ENCODE measurements at places on chromosomes 3 and 15.

DNA sequence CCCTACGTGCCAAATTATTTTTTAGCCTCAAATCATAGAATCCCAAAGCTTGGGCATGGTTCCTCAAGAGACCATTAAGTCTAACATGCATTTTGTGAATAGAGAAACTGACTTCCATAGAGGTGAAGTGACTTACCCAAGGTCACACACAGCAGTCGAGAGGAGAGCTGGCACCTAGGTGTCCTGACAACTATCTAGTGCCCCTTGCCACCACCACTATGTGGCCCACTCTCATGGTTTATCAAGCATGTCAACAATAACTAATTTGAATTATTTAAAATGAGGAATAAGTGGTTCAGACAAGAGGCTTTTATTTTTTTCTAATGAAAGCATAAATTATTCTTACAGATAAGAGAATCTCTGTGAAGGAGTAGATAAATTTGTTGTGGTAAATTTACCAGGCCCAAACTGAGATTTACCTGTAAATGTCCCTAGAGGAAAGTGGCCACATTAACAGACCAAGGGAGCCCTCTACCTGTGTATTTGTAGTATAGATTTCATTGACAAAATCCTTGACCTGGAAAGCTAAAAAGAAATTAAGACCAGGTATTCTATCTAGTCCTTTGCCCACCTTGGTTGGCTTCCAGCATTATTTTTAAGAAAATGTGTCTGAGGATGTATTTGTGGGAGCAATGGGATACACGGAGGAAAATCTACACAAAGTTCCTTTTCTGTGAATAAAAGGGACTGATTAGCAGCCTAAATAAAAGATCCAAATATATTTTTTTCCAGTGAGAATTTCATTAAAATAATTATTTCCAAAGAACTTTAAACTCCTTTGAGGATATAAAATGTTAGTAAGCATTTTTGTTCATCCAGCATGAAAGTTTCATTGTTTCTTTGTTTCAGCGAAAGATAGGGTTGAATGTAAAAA, 49.1 kb downstream of the IQCH start:
- DNase-seq: no peak

DNA sequence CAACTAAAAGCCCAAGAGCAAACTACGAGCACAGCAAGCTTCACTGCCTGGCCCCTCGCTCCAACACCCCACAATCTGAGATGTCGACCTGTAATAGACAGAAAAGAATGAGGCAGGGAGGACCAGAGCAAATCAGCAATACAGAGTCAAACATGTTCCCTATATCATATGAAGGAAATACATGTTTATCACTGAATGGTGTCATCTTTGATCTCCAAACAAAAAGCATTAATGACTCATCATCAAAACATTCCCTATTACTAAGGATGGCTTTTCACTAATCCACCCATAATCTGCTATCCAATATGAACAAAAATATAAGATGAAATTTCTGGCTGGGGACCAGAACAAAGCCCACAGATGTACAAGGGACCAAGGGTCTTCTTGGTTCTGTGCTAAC, 34.7 kb downstream of the MYO5A start:
- DNase-seq: no peak

DNA sequence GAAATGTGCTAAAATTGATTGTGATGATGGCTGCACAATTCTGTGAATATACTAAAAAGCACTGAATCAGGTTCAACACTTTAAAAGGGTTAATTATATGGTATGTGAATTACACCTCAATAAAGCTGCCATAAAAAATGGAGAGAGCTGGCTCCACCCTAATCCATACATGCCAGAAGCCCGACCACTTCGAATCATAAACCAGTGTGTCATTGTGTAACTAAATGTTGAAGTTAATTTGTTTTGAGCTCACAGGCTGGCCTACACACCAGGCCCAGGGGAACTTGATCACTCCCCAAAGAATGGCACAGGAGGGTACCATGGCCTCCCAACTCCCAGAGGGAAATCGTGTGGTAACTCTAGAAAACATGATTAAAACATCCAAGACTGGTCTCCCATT, 14.0 kb downstream of the PLCD1 start:
- no peak for DNase-seq

GRCh38 chr3:68988740-68989139, 24.7 kb downstream of the EOGT start:
- no peak for DNase-seq

GRCh38 chr3:100053951-100054620, 60.2 kb downstream of the FILIP1L start:
- DNase-seq: no peak

GRCh38 chr3:138066972-138067371, 48.4 kb downstream of the DZIP1L start:
- no peak for DNase-seq

GRCh38 chr15:99921101-99921500, 187.9 kb upstream of the LYSMD4 start:
- DNase-seq: no peak

- DNase-seq: no peak
Observed at GRCh38 chr3:65350801-65351476, 663.1 kb upstream of the ADAMTS9 start.

- no peak for DNase-seq
Observed at GRCh38 chr3:127706312-127706711, 33.6 kb downstream of the ABTB1 start.

DNA sequence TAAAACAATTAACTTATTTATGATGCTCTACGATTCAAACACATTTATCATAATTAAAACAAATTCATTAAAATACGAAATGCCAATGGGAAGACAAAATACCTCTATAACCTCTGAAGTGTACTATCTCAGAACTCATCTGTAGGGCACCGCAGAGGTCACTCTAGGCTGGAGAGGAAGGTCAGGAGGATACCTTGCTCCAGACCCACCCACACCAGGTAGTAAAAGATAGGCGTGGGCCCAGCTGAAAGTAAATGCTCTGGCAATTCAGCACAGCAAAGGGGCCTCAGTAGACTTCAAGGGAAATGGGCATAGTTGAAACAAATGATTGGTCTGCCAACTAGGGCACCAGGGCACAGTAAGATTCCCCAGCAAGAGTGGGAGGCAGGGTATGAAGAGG, 26.0 kb upstream of the SPPL2A start:
- DNase-seq: no peak

DNA sequence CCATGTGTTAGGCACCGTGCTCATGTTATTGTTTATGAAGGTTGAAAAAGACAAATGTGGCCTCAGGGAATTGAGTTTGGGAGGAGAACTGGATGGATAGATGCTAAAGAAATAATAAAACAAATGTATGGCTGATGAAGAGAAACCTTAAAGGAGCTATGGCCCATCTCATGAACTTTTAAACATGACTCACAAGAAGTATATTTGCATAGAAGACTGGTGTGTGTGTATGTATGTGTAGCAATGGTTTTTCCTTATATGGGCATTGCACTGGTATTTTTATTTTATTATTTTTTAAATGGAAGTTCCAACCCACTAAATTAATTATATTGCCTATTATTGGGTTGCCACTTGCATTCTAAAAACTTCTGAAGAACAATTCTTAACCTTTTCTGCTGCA, 31.1 kb downstream of the CACNA2D3 start:
- no peak for DNase-seq

DNA sequence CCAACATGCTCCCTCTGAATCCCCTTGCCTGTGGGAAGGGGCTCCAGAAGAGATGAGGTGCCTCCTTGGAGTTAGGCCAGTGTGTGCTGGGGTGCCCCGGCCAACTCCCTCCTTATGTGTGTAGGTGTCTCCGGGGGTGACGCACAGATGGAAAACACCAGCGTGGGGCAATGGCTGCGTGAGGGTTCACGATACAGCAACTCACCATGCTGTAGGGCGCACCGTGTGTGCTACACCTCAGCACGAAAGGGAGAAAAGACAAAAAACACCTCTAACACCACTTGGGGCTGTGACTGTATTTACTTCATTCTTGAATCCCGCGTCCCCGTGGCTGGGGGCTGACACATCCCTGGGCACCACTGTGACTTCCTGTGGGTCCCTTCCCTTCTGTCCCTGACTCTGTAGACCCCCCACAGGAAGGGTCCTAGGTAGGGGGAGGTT, 1.6 kb upstream of the CALML4 start:
- no peak for DNase-seq

GRCh38 chr3:136714020-136714419, 38.2 kb downstream of the STAG1 start:
- DNase-seq: no peak
